ENCODE measurements at places on chromosomes 6 and 20.

DNA sequence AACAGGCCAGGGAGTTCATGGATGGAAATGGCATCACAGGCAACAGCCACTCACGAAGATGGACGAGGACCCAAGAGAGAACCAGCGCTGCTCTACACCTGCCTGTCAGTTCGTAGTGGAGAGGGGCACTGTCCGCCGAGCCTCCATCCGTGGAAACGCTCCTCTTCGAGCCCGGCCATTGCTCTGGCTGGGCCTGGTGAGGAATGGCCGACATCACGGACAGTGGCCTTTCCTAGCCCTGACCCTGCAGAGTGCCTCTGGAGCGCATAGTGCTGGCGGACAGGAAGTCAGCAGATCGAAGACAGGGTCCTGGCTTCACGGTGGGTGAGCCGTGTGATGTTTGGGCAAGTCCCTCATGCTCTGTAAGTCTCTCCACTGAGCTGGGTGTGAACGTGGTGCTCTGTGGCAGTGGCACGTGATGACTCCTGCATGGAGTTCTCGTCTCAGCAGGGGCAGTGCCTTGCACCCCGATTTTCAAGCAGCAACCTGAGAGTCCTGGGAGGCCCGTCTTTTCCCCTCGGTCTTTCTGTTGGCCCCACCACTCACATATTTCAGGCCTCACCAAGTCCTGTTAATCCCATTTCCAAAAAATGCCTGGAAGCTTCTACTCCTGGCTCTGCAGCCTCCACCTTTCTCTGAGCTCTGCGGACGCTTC lies 214.4 kb downstream of the ERMARD start:
- DNase-seq, result no peak

GRCh38 chr6:34143884-34144580 lies 1.9 kb downstream of the GRM4 start:
- DNase-seq, result peak; percentile 33

DNA sequence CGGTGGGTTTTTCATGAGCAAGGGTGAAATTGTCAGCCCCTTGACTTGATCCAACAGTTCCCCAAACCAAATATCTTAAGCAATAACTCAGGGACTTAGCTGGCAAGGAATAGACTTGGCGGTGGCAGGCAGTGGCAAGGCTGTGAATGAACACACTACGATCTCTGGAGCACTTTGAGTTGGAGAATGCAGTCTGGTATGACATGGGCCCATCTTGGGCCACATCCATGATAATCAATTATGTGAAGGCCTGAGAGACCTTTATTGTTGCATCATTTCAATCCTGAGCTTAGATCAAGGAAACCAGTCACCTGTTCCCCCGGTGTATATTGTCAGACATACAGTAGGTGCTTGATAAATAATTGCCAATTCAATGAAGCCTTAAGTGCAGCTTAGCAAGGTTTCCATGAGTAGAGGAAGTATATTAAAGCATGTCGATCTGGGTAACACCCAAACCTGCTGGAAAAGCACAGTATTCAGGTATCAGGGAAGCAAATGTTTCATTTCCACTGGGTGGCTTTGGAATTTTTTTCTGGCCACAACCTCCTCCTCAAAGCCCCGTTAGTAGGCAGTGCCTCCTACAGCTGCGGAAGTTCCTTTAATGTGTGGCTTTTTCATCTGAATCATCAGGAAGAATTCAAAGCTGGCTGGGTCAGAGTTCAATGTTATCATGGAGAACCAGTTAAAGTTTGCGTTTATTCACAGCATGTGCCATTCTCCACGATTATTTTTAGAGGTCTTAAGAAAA lies 10.2 kb downstream of the CASS4 start:
- no peak for DNase-seq

DNA sequence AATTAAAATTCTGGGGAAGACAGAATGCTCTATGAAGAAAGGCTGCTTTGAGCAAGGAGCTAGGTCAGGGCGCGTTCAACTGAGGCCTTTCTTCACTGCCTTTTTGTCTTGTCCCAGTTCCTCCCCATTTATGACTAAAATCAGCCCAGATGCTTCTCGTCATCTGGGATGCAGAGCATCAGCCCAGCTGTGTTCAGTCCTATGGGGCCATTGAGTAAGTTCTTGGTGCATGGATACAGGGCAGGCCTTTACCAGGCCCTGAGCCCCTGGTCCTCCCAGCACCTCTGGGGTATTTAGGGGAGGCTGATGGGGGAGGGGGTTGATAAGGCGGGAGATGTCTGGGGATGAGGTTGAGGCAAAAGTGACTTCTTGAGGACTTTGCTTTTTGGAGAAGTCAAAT lies 55.7 kb downstream of the PTPN1 start:
- no peak for DNase-seq

GRCh38 chr6:106086814-106087175 lies 659 bp downstream of the PRDM1 start:
- no peak for DNase-seq

DNA sequence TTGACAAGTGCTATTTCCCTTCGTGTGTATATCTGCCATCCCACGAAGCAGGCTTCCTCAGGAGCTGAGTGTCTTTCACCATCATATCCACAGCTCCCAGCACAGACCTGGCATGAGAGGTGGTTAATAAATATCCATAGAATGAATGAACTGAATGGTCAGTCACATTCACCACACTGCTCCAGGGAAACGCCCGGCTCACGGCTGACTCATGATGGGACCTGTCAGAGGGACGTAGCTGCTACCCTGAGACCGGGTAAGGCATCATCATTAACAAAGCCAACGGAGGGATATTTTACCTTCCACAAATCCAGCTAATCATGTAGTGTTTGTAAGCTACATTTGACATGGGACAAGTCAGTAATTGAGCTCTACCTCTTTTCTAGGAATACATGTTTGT lies 12.5 kb downstream of the AGPAT4 start:
- no peak for DNase-seq

DNA sequence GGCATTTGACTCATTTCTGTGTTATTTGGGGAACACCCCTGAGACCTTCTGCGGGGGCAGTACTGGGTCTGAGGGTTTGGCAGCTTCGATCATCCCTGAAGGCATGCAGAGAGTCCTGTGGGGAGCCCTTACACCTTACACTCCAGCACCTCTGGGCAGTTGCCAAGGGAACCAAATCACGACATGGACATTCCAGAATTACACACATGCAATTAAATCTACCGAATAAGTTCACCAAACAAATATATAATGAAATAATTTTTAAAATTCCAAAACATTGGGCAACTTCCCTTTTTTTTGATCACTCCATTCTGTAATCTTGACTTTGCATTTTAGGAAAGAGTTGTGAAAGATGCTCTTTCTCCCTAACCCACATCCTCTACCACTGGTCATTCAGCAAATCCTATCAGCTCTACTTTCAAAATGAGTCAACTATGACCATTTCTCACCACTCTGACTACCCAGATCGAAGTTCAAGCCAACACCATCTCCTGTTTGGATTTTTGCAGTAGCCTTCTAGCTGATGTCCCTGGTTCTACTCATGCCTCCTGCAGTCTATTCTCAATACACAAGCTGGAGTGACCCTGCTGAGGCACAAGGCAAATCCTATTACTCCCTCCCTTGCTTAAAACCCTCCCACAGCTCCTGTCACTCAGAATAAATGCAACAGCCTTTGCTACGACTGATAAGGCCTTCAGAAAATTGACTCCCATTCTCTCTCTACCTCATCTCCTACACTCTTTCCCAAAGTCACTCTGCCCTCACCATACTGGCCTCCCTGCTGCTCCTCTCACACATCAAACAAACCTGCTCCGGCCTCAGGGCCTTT lies 533.3 kb downstream of the HACE1 start:
- no peak for DNase-seq

GRCh38 chr6:12941422-12941821 lies 224.9 kb downstream of the PHACTR1 start:
- no peak for DNase-seq

GRCh38 chr6:5294392-5295211 lies 33.3 kb downstream of the FARS2 start:
- DNase-seq, result no peak

GRCh38 chr6:128515550-128516513 lies 4.6 kb downstream of the PTPRK start:
- DNase-seq, result no peak

DNA sequence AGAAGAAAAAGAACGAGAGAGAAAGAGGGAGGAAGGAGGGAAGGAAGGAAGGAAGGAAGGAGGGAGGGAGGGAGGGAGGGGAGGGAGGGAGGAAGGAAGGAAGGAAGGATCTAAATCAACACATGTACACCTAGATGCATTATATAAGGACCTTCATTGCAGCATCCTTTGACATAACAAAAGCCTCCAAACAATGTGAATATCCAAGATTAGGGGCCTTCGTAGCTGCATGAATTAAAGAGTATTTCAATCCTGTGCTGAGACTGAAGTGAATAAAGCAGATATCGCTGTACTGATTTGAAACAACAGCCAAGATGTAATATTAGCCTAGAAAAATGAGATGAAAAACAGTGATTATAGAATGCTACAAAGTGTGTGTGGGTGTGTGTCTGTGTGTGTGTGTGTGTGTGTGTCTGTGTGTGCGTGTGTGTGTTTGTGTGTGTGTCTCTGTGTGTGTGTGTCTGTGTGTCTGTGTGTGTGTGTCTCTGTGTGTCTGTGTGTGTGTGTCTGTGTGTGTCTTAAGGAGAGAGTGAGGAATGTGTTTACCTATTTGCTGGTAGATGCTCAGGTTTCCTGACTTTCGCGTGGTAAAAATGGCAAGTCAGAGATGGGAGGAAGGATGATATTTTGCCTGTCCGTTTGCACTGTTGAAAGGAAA lies 129.0 kb upstream of the PTPN1 start:
- DNase-seq, result no peak

DNA sequence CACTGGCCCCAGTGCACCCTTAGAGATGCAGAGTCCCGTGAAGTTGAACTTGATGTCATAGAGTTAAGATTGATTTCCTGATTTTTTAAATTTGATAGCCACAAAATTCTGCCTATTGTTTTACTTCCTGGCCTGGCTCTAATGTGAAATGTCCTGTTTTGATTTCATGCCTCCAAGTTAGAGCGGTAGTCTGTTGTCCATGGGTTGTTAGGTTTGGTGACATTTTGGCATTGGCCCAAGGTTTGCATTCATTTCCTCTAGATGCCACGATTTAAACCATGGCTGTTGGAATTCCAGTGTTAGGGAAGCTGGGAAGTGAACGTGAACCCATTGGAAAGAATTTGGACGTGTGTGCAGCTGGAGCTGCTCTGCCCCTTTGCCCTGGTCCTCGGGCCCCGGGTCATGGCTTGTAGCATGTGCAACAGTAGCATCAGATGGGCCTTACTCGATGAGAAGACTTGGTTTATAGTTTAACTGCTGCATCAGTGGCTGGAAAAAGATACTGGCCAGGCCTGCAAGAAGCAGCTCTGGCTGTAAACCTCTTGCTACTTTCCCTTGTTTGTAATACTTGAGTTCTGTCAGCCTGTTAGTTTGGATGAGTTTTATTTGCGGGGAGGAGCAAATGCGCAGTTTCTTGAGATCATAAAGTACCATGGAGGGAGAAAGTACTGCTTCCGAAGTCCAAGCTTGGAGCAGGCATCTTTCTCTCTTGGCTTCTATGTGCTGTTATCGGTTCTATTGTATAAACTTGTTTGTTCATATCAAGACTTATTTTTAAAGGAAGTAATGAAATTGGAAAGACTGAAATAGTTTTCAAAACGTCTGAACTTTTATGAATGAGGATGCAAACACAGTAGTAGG lies 121.4 kb upstream of the CLDN20 start:
- no peak for DNase-seq

DNA sequence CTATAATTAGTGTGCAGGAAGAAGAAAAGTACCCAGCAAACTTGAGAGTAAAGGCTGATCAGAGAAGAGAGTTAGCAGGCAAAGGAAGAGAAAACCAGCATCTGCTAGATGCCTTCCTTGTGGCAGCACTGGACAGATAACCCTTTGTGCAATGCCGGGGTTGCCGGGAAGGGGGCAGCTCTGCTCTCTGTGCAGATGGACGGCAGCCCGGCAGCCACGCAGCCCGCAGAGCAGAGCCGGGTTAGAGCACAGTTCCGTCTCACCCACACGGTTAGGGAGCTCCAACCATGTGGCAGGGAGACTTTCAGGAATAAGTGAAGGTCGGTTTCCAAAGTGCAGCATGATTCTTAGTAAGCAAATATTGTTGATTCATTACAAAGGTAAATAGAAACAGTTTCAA lies 80.0 kb upstream of the RPS6KA2 start:
- DNase-seq, result no peak

GRCh38 chr20:34213213-34213612 lies 28.0 kb upstream of the ASIP start:
- DNase-seq, result no peak

- no peak for DNase-seq
Observed at GRCh38 chr6:158849899-158850806, 31.0 kb upstream of the EZR start.

DNA sequence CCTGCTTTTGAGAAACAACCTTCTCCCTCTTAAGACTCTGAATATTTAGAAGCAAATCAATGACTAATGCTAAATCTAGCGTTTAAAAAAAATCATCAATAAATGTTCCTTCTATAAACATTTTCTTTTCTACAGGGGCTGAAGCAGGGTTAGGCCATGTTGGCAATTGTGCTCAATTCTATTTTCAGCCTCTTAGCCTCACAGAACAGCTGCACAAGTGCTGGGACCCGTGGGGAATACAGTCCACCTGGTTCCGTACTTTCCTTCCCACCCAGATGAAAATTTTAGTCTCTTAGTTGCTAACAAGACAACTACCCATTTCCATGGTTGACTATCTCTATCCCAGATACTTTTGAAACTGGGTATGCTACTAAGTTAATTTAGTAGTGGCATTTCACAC lies 138.6 kb downstream of the RPS12 start:
- no peak for DNase-seq

DNA sequence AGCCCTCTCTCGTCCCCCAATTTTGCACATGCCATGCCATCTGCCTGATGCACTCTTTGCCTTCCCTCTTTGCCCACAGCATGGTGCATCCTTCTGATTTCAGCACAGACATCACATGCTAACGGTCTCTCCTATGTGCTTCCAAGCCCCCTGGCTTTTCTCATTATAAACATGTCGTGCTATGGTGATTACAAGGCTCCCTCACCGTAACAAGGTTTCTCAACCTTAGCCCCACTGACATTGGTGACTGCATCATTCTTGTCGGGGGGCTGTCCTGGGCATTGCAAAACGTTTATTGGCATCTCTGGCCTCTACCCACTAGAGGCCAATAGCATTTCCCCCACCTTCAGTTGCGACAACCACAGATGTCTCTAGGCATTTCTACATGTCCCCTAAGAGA lies 187.2 kb downstream of the TFAP2C start:
- no peak for DNase-seq

GRCh38 chr6:147063469-147064031 lies 140.7 kb upstream of the STXBP5 start:
- DNase-seq, result no peak

DNA sequence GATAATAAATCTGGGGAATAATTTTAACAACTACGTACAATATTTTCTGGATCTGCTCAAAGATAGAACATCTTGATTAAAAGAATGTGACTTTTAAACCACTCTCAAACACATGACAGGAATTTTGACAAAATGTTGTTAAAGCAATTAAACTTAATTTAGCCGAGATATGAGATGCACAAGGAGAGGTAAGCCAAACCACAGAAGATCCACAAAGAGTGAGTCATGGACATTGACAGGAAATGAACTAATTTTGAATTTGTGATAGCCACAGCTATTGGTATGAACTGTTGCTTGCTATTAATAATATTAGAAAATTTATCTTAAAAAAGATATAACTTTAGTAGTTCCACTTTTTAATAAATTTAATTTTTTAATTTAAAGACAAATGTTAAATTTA lies 27.8 kb upstream of the VGLL2 start:
- no peak for DNase-seq

All from activated CD8-positive, alpha-beta memory T cell treated with anti-CD3 and anti-CD28 coated beads for 4 hours (primary cell).